ENCODE measurements at places on chromosomes 12 and 14. TPM values are rescaled to one million over a fixed set of nuclear protein-coding genes. Genes with fewer than 3 reads are reported as not detected.

- DNase-seq, result peak; percentile 13
- no peaks in the 10 kb centered on the region for H3K36me3 ChIP-seq
- H3K4me3 ChIP-seq, result no peak overlapping the region
Observed at GRCh38 chr14:74518221-74518620, 24.7 kb downstream of the ISCA2 start.

- H3K27ac ChIP-seq, result no peak overlapping the region
- no peaks in the 10 kb centered on the region for H3K4me1 ChIP-seq
- DNase-seq, result no peak
- no peaks in the 10 kb centered on the region for H3K36me3 ChIP-seq
- H3K4me3 ChIP-seq, result no peak overlapping the region
Observed at GRCh38 chr12:75747572-75748021, 236.2 kb upstream of the KRR1 start.

DNA sequence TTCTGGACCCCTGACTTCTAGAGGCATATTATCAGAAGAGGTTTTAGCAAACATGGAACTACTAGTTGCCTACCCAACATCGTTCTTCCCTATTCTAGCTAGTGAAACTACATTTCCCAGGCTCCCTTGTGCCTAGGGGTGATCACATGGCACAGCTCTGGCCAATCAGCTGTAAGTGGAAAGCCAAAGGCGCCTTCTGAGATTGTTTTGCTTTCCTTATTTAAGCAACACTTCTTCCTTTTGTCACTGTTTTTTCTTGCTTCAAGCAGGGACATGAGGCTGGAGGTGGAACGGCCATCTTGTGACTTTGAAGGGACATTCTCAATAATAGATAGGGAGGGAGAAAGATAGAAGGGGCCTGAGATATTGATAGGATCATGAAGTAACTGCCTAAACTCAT lies 136.7 kb downstream of the ZNF664 start:
- no peaks in the 10 kb centered on the region for H3K4me1 ChIP-seq
- H3K4me3 ChIP-seq, result no peak overlapping the region
- no peaks in the 10 kb centered on the region for H3K36me3 ChIP-seq
- H3K27me3 ChIP-seq, result no peaks in the 10 kb centered on the region
- no peak overlapping the region for H3K27ac ChIP-seq

- no peak for DNase-seq
- H3K4me3 ChIP-seq, result no peak overlapping the region
- H3K4me1 ChIP-seq, result no peaks in the 10 kb centered on the region
- H3K36me3 ChIP-seq, result no peaks in the 10 kb centered on the region
Observed at GRCh38 chr12:4905316-4905715, 4.4 kb upstream of the KCNA1 start.

DNA sequence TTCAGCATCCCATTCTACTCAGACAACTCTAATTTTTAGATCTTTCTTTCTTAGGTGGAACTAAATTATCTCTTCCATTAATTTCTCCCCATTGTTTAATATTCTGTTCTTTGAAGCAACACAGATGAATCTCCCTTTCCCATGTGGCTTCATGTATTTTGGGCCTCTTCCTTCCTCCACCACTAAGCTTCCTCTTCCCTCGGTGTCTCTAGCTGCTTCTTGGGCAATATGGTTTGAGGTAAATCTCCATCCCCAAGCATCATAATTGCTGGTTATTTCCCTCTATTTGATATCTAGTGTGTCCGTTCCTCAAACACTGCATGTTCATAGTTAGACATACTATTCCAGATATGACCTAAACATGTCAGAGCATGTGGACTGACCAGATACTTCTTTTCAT lies 119.2 kb downstream of the PELI2 start:
- H3K4me1 ChIP-seq, result no peaks in the 10 kb centered on the region
- H3K36me3 ChIP-seq, result no peaks in the 10 kb centered on the region
- H3K27ac ChIP-seq, result no peak overlapping the region

DNA sequence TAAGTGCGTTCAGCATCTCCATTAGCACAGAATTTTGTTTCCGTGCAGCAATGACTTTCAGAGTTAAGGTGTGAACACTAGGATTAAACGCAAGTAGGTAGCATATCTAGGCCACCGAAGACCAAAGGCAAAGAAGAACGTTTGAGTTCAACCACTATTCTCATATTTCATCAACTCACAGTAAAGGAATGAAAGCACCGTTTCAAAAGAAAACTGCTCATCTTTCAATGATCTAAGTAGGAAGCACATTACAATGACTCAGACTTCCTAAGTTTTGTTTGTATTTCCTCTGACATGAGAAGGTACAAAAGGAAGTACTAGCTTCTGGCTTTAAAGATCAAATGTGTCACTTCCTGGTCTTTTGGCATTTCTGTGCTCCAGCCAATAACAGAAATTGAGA lies 57.6 kb downstream of the ACADS start:
- no peak overlapping the region for H3K27ac ChIP-seq
- no peak for DNase-seq
- H3K27me3 ChIP-seq, result no peaks in the 10 kb centered on the region
- no peaks in the 10 kb centered on the region for H3K4me1 ChIP-seq
- no peak overlapping the region for H3K4me3 ChIP-seq

DNA sequence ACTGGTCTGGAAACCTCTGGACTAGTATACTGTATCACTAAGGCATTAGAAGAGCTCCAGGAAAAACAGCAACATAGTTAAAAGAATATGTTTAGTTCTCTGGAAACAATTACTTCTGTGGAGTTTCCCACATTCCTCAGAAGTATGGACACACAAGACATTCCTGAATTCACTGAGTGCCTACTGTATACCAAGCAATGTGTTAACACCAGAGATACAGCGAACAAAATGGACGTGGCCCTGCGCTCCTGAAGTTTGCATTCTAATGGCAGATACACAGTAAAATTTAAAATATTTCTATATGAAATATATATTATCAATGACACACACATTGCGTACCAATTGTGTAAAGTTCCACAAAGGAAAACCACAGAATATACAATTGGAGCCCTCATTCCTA lies 1.1 kb downstream of the ANGEL1 start:
- peaks cover 28% of the 10 kb centered on the region for H3K36me3 ChIP-seq
- DNase-seq, result no peak
- no peaks in the 10 kb centered on the region for H3K27me3 ChIP-seq
- peak overlapping the region; percentile 78 for H3K27ac ChIP-seq
- peak overlapping the region; percentile 78 for H3K4me3 ChIP-seq

DNA sequence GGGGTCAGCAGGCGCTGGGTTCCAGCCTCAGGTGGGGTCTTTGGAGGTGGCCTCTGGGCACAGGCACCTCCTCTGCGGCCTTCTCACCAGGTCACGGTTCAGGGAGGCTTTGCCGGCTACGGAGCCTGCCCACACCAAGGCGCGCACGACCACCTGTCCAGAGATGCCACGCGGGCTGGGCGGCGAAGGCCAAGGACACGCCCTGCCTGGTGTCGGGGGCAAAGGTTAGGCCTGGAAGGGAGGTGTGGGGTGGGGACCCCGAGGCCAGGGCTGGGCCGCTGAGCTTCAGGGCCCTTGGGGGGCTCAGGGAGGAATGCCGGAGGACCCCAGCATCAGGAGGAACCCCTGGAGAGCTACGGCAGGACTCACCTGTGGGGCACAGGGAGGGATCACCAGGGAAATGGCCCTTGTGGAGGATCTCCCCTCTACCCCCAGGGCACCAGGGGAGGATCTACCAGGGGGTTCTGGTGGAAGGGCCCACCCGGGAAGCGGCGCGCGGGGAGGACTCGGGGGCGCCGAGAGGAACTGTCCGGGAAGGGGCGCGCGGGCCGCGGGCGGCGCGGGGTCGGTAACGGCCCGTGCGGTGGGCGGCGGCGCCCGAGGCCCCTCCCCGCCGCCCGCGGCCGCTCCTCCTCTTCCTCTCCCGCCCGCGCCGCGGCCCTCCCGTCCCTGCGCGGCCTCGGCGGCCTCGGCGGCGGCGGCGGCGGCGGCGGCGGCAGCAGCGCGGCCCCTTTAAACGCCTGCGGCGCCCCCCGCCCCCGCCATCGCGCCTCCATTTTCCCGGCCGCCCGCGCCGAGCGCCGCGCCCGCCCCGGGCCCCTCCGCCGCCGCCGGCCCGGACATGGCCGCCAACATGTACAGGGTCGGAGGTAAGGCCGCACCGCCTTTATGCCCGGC lies at the start of gene MTA1:
Gene MTA1, plus strand, starts transcription at position 633 of the 897 bp plus-strand sequence. Its CDS starts 209 bp downstream, at position 842.
- H3K36me3 ChIP-seq, result no peaks in the 10 kb centered on the region
- peak within 1 kb of the TSS; percentile 83 for H3K27ac ChIP-seq
- H3K4me1 ChIP-seq, result no peaks in the 10 kb centered on the region
- no peak for DNase-seq
- H3K4me3 ChIP-seq, result peak within 1 kb of the TSS; percentile 73

DNA sequence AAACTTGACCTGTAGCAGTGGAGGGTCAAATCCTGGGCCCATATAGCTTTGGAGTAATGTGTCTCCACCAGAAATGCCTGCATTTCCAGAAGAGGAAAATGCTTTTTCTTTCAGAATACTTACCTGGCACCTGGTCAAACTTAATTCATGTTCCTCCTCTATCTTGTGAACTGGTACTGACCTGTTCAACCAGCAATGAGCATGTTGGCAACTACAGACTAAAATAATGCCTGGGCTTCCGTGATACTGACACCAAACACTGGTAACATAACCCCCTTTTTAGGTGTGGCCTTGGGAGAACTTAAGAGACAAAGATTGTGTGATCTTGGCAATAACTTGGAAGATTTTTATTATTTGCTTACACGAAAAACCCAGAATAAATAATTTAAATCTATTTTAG lies 23.8 kb upstream of the MGST1 start:
- H3K4me3 ChIP-seq, result no peak overlapping the region
- DNase-seq, result no peak
- H3K27me3 ChIP-seq, result no peaks in the 10 kb centered on the region
- no peaks in the 10 kb centered on the region for H3K4me1 ChIP-seq

GRCh38 chr14:34201909-34202637 lies 251.2 kb upstream of the EGLN3 start:
- H3K4me3 ChIP-seq, result no peak overlapping the region
- no peaks in the 10 kb centered on the region for H3K4me1 ChIP-seq
- H3K27ac ChIP-seq, result no peak overlapping the region
- H3K27me3 ChIP-seq, result no peaks in the 10 kb centered on the region

DNA sequence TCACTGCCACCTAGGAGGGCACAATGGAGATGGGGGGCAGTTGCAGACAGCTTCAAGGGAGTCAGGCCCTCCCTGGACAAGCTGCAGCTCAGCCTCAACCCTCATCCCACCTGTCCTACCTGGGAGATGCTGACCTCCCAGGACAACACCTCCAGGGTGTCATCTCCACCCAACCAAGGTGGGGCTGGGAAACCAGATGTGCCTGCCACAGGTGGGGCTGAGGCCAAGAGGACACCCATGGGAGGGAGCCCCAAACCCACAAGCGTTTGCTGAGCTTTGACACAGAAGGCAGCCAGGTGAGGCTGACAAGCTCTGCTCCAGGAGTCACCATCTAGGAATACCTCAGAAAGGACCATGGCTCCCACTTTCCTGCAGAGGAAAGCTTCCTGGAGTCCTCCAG lies 31.5 kb downstream of the ZFP36L1 start:
- H3K27me3 ChIP-seq, result no peaks in the 10 kb centered on the region
- H3K4me1 ChIP-seq, result no peaks in the 10 kb centered on the region
- no peak overlapping the region for H3K27ac ChIP-seq
- no peaks in the 10 kb centered on the region for H3K36me3 ChIP-seq
- H3K4me3 ChIP-seq, result no peak overlapping the region

GRCh38 chr12:71201136-71201679 lies 43.4 kb upstream of the TSPAN8 start:
- no peak overlapping the region for H3K4me3 ChIP-seq
- H3K27me3 ChIP-seq, result no peaks in the 10 kb centered on the region
- H3K4me1 ChIP-seq, result no peaks in the 10 kb centered on the region
- no peaks in the 10 kb centered on the region for H3K36me3 ChIP-seq

DNA sequence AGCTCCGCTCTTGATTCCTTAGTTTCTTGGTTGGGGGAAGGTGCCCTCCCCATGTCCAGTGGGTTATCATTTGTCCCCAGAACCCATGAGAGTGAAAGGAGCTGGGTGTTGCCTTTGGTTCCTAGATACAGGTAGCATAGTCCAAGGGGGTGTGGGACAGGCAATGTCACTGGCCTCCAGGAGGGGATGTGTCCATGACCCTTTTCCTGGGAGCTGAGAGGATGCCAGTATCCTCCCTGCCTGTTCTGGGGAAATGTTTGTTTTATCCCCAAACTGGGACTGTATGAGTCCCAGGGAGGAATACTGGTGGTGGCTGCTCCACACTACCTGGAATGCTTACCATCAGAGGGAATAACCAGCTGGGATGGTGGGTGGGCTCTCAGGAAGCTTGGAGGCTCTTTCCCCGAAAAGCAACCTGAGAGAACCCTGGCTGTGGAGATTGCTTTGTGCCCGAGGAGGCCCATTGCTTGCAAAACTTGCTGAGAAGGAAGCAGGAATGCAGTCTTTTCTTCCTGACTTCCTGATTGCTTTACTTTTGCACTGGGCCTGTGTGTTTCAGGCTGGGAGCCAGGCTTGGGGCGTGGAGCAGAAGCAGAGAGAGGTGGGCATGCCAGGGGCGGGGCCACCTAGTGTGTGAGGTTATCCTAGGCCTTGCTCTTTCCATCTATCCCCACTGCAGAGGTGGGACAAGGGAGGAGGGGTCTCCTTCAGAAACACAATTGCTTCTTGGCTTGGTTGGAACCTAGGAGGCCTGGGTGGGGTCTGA lies 715 bp upstream of the SLC10A1 start:
- H3K4me3 ChIP-seq, result no peak overlapping the region
- no peaks in the 10 kb centered on the region for H3K27me3 ChIP-seq
- no peak for DNase-seq
- no peaks in the 10 kb centered on the region for H3K36me3 ChIP-seq
- no peaks in the 10 kb centered on the region for H3K4me1 ChIP-seq
- H3K27ac ChIP-seq, result no peak overlapping the region

The RAB21 gene
- 27.0 TPM for polyA plus RNA-seq

The TROAP gene
- 5.1 TPM for polyA plus RNA-seq
